Epithelial cell of esophagus (primary cell): ENCODE measurements at places on chromosomes 5 and 9.

GRCh38 chr5:133935667-133935940, 32.8 kb downstream of the C5orf15 start:
- no peak for DNase-seq

- no peak for DNase-seq
Observed at GRCh38 chr9:18472841-18473251, 1.1 kb upstream of the ADAMTSL1 start.

DNA sequence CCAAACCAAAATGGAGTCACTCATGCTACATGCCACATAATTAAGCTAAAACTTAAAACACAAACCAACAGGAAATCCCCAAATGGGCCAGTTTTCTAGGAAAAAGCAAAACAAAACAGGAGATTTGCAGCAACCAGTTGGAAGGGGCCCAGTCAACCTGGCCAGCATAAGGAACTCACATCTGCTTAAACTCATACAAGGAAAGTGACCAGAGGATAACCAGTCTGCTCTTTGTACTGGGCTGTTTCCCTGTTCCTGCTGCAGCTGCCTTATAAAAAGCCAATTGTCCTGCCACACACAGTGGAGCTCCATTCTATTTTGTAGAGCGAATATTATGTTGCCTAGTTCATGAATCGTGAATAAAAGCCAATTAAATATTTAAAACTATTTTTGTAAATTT, 29.5 kb upstream of the PTPDC1 start:
- DNase-seq: no peak

DNA sequence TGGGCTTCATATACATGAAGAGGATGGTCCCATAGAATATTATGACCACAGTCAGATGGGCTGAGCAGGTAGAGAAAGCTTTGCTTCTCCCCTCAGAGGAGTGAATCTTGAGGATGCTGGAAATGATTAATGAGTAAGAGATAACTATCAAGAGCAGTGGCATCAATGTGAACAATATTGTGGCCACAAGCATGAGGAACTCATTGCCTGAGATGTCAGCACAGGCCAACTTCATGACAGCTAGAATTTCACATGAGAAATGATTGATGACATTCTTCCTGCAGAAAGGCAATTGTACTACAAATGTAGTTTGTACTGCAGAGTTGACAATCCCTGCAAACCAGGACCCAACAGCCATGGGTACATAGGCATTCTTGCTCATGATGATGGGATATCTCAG, 586 bp downstream of the OR13C9 start:
- no peak for DNase-seq

- peak; percentile 84 for DNase-seq
Observed at GRCh38 chr9:99778308-99778707, 43.4 kb upstream of the NR4A3 start.

- no peak for DNase-seq
Observed at GRCh38 chr9:127550282-127550681, 61.8 kb upstream of the STXBP1 start.

DNA sequence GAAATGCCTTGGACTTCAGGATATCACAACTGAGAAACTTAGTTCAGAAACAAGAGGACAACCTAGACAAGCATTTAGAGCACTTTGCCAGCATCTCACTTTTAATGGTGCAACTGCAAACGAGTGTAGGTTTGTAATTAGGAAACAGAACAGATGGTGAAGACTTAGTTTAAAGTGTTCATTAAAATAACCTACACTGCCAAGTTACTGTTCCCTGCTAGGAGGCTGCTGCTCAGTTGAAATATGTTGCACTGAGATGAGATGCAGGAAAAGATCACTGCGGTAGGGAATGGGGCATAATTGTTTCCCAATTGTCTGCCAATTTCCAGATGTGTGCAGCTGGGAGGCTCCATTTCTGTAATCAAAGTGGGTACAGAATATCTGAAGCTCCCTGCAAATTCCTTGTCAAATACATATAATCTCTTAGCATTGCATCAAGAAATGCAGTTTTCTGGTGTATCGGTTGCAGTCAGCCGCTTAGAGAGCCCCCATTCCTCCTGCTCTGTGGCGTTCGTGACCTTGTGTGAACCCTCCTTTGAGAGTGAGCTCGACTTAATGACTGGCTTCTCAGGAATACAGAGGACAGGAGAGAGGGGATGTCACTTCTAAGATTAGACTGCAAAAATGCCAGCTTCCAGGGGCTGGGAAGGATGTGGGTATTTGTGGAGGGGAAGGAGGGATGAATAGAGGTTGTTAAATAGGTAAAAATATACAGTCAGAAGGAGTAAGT, 448.9 kb downstream of the MED10 start:
- no peak for DNase-seq

GRCh38 chr5:130514984-130515690, 610.9 kb downstream of the CHSY3 start:
- DNase-seq: peak; percentile 82

DNA sequence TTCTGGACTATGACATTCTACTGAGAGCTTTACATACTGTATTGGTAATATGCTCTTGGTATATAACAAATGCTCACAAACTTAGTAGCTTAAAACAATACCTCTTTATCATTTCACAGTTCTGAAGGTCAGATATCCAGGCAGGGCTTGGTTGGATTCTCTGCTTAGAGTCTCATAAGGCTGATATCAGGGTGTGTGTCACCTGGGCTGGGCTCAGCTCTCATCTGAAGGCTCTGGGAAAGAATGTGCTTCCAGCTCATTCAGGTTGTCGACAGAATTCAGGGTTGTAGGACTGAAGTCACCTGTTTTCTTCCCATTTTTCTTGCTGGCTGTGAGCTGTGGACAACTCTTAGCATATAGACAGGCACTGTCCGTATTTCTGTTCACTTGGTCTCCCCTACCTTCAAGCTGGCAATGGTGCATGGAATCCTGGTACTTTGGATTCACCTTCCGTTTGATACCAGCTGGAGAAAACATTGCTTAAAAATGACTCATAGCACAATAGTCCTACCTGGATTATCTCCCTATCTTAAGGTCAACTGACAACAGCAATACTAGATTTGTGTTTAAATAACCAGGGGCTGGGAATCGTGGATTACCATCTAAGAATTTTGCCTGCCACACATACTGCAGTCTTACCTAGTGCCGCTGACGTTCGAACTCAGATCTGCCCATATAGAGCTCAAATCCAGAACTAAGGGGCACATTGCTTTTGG, 69.2 kb downstream of the RCL1 start:
- peak; percentile 41 for DNase-seq

GRCh38 chr5:22844636-22845035, 8.5 kb downstream of the CDH12 start:
- no peak for DNase-seq

GRCh38 chr5:163094492-163095180, 342.8 kb upstream of the CCNG1 start:
- no peak for DNase-seq

DNA sequence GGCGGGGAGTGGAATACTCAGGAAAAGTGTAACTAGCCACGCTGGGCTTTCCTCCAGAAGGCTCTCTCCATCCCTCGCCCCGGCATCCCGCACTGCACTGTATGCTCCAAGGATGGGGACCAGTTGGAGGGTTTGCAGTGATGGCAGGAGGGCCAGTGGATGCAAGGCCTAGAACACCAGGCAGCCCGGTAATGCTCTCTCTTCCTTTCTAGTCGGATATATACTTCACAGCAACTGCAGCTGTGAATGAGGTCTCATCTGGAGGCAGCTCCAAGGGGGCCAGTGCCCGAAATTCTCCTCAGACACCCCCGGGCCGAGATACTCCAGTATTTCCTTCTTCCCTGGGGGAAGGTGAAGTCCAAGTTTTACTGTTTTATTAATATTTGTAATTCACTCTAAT, 10.0 kb upstream of the SLC2A8 start:
- DNase-seq: no peak

DNA sequence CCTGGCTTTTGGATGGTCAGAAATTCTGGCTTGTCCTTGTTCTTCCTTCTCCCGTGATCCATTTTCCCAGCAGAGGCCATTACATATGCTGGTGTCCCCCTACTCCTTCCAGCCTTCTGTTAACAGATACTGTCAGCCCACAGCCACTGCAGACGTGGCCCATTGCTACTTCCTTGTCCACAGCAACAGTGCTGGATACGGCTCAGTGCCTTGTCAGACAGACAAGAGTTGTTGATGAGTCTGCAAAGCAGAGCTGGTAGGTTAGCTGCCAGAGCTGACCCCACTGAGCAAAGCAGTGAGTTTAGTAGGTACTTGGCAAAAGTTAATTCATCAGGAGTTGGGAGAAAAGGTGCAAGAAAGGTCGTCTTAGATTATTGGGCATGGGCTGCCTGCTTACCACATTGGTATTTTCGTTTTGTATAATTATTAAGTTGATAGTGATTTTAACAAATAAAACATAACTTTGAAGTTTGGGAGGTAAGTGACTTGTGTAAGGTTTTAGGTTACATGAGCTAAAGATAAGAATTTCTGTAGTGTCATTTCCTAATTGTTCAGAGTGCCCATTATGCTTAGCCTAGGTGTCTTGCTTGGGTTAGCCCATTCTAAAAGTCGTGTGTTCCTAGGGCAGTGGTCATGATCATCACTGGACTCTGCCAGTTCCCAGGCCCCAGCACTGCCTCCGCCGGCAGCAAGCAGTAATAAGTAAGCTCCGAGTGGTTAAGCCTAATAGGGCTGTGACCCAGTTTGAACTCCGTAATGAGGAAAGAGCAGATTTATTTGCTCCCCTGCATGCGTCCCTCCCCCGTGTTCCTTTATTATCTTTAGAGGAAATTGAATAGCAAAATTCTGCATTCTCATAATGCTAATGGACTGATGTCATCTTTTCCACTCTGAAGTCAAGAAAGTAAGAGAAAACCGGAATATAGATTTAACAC, 292.0 kb downstream of the FANCC start:
- DNase-seq: no peak

GRCh38 chr9:137715321-137715720, 96.5 kb downstream of the EHMT1 start:
- peak; percentile 84 for DNase-seq
